Choroid plexus epithelial cell (primary cell): ENCODE measurements at places on chromosomes 5 and 9.

GRCh38 chr9:126599047-126599650 lies 14.6 kb upstream of the LMX1B start:
- no peak for DNase-seq

DNA sequence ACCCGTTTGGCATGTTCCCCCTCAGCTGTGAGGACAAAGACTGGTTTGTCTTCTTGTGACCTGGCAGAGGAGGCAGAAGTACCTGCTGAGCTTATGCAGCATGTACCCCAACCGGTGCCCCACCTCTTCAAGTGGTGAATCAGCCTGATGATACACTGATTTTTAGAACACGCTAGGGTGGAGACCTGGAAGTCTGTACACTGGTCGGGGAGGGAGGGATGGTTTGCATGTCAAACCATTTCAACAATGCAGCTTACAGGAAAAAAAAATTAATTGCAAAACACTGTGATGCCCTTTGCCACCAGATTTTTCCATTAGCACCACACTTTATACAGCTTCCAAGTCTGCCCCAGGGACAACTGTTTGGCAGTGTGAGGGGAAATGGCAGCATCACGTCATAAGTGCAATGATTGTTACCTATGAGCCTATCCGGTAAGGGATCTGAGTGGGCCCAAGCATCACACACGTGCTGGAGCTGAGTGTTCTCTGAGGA lies 155.1 kb upstream of the DMRT1 start:
- DNase-seq = no peak

DNA sequence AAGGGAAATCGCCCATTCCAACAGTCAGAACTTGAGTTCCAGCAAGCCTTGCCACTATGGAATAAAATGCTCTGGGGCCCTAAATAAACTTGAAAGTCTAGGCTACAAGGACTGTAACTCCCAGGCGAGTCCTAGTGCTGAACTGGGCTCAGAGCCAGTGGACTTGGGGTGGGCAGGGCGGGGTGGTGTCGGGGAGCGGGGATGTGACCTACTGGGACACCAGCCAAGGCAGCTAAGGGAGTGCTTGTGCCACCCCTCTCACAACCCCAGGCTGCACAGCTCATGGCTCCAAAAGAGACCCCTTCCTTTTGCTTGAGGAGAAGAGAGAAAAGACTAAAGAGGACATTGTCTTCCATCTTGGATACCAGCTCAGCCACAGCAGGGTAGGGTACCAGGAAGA lies 61.5 kb downstream of the MEIKIN start:
- no peak for DNase-seq

DNA sequence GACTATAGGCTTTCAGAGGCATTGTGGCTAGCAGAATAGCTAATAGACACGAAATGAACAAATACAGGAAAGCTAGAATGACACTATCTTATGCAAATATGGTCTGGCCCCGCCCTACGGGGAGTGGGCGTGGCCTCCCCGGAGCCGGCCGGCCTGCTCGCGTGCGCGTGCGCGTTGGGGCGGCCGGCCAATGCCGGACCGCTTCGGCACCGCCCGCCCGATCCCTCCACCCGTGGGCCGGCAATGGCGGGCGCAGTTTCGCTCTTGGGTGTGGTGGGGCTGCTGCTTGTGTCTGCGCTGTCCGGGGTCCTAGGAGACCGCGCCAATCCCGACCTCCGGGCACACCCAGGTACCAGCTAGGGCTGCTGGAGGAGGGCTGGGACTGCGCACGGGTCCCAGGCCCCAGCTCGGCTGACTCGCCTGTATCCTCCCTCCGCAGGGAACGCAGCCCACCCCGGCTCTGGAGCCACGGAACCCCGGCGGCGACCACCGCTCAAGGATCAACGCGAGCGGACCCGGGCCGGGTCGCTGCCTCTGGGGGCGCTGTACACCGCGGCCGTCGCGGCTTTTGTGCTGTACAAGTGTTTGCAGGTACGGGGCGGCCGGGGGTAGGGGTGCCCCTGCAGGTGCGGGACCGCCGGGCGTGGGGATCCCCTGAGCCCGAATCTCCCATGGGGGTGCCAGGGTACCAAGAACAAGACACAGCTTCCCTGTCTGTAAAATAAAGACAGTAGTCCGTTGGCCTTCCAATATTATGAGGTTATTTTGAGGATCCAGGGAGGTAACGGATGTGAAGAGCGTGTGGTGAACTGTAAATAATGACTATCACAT lies at the start of gene CCDC107:
TSS of gene CCDC107 (plus strand) at position 156 of the 831 bp plus-strand sequence. CDS start at position 244, 88 bp downstream.
- DNase-seq = peak; percentile 85

DNA sequence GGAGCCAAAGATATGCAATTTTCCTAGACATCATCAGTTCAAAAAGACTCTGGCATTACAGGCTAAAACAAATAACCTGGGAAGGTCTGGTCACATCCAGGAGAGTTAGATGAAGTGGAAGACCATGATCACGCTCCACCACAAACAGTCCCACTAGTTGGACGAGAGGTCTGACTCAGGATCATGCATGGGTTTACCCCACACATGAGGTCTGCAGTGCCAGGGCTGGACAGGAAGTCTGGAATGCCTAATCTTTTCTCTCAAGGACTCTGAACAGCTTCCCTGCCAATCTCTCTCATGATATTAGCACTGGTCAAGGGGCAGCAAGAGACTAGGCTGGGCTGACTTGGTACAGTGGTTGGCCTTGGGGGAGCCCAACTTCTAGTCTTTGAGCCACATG lies 7.1 kb downstream of the PRUNE2 start:
- DNase-seq = no peak

- no peak for DNase-seq
Observed at GRCh38 chr5:129672006-129672405, 75.9 kb upstream of the MINAR2 start.

DNA sequence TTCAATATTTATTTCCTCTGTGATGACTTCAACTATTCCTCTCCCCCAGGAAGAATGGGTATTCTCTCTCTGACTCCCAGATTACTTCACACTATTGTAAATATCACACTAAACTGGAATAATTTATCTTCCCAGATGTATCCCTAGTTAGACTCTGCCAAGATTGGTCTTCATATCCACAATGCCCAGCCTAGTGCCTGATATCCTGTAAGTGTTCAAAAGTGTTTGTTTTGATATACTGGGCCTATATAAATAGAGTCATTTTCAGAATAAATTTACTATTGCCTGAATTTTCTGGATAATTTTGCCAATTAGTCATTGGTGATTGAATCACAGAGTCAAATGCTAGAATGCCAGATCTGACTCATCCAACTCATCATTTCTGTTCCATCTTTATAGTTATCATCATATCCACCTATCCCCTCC lies 143.7 kb upstream of the TNC start:
- DNase-seq = no peak

DNA sequence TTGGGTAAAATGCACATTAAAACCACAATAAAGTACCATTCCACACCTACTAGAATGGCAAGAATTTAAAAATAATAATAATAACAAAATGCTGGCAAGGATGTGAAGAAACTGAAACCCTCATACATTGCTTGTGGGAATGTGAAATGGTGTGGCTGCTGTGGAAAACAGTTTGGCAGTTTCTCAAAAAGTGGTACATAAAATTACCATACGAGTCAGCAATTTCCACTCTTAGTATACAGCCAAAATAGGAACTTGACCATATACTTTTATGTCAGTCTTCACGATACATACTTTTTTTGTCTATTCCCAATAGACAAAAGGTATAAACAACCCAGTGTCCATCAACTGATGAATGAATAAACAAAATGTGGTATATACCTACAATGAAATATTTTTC lies 15.6 kb downstream of the FKBP15 start:
- no peak for DNase-seq

DNA sequence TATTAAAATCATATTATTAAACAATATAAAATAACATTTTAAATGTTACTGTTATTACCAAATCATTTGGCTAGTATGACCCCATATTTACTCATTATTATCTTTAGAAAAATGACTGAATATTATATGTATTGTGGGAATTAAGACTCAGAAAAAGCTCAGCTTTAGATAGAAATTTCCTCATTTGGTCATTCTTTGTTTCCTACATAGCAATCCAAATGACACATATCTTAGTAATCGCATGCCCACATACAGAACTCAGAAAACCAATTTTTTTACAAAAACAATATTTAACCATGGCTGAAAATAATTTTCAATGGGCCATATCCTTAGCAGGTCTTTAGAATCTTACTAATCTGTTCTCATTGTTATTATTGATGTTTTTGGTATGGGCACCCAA lies 53.8 kb upstream of the TSLP start:
- no peak for DNase-seq

GRCh38 chr9:136550439-136551289 lies 4.8 kb upstream of the NOTCH1 start:
- DNase-seq = no peak

GRCh38 chr5:153792305-153792704 lies 246.4 kb downstream of the FAM114A2 start:
- DNase-seq = no peak

DNA sequence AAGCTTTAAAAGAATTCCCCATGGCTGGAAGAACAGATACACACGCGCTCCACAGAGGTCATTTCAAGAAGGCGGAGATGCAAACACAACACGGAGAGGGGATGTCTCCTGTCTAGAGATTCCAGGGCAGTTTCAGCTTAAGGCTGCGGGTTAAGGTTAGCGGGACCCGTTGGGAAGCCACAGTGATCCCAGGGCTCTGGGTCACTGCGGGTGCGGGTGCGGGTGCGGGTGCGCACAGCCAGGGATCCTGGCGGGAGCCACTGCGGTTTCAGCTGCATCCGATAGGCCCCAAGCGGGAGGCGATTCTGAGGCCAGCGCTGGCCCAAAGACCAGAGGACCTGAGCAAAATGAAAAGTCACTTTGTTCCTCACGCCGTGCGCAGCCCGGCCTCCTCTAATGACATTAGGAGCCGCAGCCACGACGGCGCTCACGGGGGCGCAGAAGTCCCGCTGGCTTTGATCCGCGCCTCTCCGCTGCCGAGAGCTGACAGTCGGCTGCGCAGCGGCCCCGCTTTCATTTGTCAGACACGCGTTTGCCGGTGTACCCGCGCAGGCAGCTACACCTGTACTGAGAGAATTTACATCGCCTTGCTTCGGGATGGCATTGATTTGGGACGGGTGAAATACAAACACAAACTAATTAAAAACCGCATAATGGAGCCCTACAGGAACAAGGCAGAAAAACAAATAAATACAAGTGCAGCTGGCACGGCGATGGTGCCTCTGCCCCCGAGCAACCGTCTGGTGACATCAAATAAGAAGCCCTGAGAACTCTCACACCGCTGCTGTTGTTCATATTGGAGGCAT lies 5.3 kb upstream of the IRX1 start:
- DNase-seq = no peak

- no peak for DNase-seq
Observed at GRCh38 chr5:55758231-55758630, 20.4 kb downstream of the DDX4 start.

- peak; percentile 76 for DNase-seq
Observed at GRCh38 chr9:88950341-88951154, 40.7 kb upstream of the S1PR3 start.

DNA sequence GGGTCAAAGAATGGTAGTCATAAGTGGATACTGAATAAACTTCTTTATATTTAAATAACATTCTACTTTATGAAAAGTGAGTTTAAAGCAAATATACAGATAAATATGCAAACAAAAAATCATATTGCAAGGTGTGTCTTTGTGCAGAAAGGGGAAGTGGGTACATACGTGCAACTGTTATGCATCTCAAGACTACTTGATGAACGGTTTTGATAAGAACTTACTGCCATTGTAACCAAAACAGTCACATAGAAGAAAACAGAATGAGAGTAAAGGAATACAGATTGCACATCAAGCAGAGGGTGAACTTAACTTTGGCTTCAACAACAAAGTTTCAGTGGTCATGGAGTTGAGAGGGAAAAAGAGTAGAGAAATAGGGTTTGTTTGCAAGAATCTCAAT lies 9.9 kb downstream of the CAMK4 start:
- DNase-seq = no peak

DNA sequence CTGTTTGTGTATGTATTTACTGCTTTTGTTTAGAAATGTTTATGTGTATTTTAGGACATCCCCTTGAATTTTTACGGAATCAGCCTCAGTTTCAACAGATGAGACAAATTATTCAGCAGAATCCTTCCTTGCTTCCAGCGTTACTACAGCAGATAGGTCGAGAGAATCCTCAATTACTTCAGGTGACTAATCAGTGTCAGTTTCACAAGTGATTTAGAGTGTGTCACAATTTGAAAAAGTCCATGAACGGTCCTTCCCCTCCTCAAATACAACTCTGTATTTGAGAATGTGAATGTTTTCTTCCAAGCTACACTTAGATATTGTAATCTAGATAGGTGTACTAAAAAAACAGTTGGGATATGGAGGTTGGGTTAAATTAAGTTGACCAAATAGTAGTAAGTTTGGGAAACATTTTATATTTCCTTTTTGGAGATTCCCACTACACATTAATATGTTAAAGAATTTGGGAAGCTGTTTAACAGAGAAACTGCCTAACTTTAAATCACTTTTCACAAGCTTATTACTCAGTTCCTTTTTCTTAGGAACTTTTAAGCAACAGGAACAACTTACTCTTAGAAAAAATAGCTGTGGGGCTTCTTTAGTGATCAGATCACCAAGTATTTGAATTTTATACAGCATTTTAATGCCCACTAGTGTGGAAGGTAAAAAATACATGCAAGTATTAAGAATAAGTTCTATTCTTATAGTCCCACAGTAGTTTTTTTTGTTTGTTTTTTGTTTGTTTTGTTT lies 40.9 kb downstream of the RAD23B start:
- no peak for DNase-seq

GRCh38 chr5:65055938-65056337 lies 287.2 kb downstream of the CWC27 start:
- DNase-seq = peak; percentile 23

DNA sequence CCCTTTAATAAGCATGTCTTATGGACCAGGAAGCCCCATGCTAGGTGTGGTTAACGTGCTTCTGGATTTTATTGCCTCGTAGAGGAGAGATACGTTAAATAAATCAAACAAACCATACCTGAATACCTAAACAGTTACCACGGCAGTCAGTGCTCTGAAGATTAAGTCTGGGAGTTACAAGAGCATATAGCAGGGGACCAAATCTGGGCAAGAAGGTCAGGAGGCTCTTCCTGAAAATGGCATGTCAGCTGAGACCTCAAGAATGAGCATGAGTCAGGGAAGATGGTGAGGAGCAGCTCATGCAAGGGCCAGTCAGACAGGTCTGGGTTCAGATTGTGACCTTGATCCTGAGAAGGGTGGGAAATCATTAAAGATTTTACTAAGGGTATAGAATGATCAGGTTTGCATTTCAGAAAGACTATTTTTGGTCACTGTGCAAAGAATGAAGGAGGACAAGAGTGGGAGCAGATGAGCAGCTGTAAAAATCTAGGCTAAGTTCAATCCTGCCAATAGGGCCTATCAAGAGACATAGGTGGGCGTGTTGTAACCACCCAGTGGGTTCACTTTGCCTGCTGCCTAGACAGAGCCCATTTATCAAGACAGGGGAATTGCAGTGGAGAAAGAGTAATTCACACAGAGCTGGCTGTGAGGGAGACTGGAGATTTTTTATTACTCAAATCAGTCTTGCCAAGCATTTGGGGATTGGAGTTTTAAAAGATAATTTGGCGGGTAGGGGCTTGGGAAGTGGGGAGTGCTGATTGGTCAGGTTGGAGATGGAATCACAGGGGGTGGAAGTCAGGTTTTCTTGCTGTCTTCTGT lies 4.8 kb upstream of the ZNF366 start:
- DNase-seq = peak; percentile 28
